Fibroblast of lung (primary cell): ENCODE measurements at places on chromosomes 12 and 14. TPM values are rescaled to one million over a fixed set of nuclear protein-coding genes. Genes with fewer than 3 reads are reported as not detected.

Gene PTPRO
- total RNA-seq, result 0.26 and 0.33 TPM in 2 replicates

Gene FUT8
- total RNA-seq, result 95.8 and 105 TPM in 2 replicates

Gene CACNA1C
- 7.4 and 11.4 TPM in 2 replicates for total RNA-seq

Gene FAIM2
- total RNA-seq, result 0.50 and 3.6 TPM in 2 replicates

Gene SDR39U1
- total RNA-seq, result 8.7 and 9.9 TPM in 2 replicates

Gene BEGAIN
- under 0.01 TPM in 2 replicates for total RNA-seq

Gene SCNN1A
- under 0.01 and 0.26 TPM in 2 replicates for total RNA-seq

Gene RNF212B
- total RNA-seq, result not detected in 2 replicates

Gene SERPINA1
- under 0.01 TPM in 1 of 2 replicates, not detected in the other for total RNA-seq

Gene BCAT1
- total RNA-seq, result 93.7 and 162 TPM in 2 replicates

Gene MAP3K12
- 37.8 and 40.8 TPM in 2 replicates for total RNA-seq

Gene IAPP
- not detected in 2 replicates for total RNA-seq

Gene CLEC7A
- not detected in 2 replicates for total RNA-seq

Gene GNB3
- total RNA-seq, result 1.3 and 1.7 TPM in 2 replicates
